SJSA1 (cell line): ENCODE measurements at places on chromosomes 4 and X. TPM values are rescaled to one million over a fixed set of nuclear protein-coding genes. Genes with fewer than 3 reads are reported as not detected.

DNA sequence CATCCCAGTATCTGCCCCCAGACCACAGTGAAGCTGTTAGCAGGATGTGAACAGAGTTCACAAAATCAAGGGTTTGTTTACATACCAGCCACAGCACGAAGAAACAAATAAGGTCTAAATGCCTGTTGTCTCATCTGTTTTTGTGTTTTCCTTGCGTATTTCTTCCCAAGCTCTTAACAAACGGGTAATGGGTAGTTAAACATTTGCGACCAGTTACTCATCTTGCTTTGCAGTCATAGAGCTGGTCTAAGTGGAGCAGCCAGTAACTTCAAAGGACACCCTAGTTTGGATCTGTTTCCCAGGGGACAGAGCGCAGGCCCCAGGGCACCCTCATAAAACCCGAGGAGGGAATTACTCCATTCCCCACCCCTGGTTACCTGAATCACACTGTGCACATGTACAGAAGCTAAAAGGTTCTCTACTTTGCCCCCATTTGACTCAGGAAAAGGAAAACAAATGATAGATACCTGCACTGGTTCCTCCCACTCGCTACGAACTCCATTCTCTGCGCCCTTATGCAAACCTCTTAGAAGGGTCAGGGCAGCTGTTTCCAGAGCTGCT, 68.8 kb downstream of the MAML3 start:
- peak; percentile 94 for DNase-seq

DNA sequence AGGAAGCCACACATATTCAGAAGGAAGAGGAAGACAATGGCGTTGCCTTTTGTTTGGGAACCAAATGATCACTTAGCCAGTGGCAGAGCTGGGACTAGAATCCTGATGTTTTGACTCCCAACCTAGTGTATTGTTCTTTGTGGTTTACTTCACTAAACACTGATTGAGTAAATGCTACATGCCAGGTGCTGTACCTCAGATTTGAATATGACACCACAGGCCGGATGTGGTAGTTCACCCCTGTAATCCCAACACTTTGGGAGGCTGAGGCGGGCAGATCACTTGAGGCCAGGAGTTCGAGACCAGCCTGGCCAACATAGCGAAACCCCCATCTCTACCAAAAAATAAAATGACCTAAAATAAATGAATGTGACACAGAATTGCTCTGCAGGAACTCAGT, 8.4 kb downstream of the NDUFA1 start:
- DNase-seq, result no peak

- DNase-seq, result no peak
Observed at GRCh38 chrX:38561951-38562719, 793 bp downstream of the TSPAN7 start.

DNA sequence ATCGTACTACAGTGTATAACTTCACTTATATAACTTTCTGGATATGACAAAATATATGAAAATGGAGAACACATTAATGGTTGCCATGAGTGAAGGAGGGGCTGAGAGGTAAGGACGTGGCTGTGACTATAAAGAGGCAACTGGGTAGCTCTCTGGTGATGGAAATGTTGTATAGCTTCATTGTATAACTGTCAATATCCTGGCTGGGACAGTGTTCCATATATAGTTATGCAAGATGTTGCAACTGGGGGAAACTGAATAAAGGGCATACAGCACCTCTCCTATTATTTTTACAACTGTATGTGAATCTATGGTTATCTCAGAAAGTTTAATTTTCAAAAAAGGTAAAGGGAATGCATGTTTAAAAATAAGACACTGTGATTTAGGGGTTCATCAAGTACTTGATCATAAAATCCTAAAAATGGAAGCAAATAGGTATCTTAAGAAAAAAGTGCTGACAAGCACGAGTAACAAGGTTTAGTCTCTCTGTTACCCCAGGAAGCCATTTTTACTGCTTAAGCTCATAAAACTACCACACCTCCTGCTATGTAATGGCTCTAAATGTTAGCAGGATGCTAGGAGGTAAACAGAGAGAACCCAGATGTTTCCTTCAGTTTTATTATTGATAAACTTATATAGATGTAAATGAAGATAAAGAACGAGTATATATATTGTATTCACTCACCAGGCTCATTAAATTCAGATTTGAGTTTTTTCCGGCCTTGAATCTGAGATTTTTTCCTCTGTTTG, 34.0 kb downstream of the NAF1 start:
- DNase-seq, result no peak

DNA sequence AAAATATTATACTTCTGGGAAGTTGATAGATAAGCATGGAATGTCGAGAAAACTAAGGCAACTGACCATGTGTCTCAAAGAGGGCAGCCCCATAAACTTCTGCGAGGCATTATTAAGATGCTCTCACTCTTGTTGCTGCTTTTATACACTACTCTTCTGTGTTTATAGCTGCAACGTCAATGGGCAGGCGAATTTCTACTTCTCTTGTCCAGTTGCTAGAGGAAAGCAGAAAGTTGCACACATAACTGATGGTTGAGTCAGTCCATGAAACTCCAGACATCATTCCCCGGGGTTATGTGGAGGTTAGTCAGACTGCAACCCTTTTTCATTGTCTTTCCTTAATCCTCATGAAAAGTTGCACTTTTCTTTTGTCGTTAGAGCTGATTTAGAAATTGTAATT, 39.8 kb downstream of the VCX3B start:
- peak; percentile 67 for DNase-seq

- DNase-seq, result no peak
Observed at GRCh38 chrX:130084631-130085237, 25.6 kb downstream of the ELF4 start.

Gene NSG1
- not detected in 2 replicates for total RNA-seq

DNA sequence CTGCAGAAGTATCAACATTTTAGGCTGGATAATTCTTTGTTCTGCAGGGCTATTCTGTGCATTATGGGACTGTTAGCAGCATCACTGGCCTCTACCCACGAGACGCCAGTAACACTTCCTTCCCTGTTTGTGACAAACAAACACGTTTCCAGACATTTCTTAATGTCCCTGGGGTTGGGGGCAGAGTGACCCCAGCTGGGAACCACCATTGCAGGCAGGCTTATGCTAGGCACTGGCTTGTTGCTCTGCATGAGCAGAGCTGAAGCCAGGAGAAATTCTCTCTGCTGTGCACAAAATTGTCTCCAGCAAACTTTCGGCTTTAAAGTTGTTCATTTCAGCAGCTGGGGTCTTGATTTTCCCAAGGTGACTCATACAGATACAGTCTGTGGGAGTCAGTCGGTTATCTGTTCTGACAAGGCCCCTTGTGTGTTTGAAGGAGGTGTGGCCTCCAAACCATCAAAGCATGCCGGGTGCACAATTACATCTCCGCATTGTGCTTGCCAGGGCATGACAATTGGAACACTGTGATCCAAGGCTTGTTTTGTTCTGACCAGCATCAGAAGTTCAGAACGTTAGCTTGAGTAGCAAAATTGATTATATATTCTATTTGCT, 156.4 kb upstream of the BOD1L1 start:
- DNase-seq, result no peak

GRCh38 chrX:129642641-129643040, 12.1 kb downstream of the APLN start:
- DNase-seq, result no peak

DNA sequence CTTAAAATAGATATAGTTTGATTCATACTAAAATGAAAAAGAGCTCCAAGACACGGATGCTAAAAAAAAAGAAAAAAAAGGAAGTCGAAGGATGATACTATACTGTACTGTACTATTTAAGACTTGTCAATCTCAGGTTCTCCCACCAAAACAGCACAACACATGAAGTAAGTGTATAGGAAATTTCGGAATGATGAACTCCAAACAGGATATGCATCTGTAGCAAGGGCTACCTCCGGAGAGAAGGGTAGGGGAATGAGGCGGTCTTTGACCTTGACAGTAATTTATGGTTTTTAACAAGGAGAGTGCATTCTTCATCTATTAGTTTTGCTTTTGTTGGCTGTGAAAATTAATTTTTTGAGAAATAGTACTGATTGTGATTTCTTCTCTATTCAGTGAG, 541 bp upstream of the FIP1L1 start:
- DNase-seq, result no peak

DNA sequence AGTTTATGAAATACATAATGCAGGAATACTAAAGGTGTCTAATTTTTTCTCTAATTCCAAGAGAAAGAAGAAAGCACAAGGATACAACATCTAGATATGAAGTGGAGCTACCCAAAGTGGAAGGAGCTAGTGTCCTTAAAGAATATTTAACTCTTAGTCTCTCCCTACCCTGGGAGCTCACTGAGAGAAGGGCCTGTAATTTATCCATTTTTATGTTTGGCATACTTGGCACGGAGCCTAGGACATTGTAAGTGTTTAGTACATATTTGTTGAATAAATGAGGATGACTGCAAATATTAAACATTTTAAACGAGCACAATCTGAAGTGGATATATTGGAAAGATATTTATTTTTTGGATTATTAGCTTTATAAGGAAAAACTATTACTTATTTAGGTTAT, 674.8 kb downstream of the IQCM start:
- no peak for DNase-seq

Gene LEF1
- 46.3 and 55.5 TPM in 2 replicates for total RNA-seq

GRCh38 chrX:144896323-144896722, 351.0 kb upstream of the SPANXN1 start:
- DNase-seq, result no peak

Gene MAGEA2B
- total RNA-seq, result not detected in 2 replicates

GRCh38 chr4:13298655-13299054, 185.5 kb downstream of the RAB28 start:
- DNase-seq, result no peak

DNA sequence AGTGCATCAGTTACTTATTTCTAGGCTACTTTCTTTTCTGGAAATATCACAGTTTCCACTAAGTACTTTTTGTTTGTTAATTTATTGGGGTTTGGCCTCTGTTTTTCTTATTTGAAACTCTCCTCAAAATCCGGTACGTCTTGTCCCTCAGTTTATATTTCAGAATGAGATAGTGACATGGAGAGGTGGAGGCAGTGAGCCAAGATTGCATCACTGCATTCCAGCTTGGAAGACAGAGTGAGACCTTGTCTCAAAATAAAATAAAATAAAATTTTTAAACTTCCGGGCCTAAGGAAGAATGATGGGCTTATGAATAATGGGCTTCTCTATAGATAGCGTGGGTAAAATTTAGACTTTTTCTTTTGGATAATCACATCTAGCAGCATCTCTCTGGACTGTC, 567.8 kb downstream of the TRIML1 start:
- DNase-seq, result no peak

DNA sequence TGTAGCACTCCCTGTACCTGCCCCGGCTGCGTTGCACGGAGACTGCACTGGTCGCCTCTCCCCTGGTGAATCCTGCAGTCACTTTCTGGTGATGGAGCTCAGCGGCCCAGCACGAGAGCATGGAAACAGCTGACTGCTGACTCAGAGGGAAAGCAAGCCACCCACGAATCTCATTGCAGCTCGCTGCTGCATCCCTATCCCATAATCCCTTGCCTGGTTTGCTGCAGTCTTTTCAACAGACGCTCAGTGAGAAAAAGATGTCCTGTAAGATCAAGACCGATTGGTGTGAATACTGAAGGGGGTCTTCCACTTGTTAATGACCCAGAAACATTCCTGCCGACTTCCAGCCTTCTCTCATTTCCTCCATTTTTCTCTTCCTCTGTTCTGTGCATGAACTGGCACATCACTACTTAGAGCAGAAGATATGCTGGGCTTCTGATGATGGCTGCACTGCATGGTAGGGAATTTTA, 52.9 kb downstream of the TRIM2 start:
- DNase-seq, result peak; percentile 48

Gene AMOT
- 8.3 and 11.7 TPM in 2 replicates for total RNA-seq

Gene RPS3A
- total RNA-seq, result 2,526 and 2,957 TPM in 2 replicates

- peak; percentile 82 for DNase-seq
Observed at GRCh38 chr4:173182403-173182802, 13.8 kb downstream of the GALNT7 start.

DNA sequence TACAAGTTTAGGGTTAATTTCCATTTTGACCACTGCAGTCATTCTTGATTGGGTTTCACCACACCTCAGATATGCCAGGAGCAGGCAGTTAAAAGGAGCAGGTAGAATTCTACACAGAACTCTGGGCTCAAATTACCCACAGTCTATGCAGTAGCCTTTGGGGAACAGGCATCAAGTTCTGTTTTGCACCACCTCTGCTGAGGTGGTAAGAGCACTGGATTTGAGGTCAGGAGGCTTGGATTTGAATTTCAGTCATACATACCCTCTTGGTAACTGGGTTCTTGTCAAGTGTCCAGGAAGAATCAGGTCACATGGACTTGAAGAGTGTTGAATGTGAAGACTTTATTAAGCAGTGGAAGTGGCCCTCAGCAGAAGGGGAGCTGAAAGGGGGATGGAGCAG, 40.4 kb upstream of the PGK1 start:
- DNase-seq, result no peak

- peak; percentile 6 for DNase-seq
Observed at GRCh38 chr4:125432078-125432477, 117.3 kb downstream of the FAT4 start.

Gene EXOC1L
- total RNA-seq, result not detected in 2 replicates
